ENCODE measurements at places on chromosomes 11 and 22.

DNA sequence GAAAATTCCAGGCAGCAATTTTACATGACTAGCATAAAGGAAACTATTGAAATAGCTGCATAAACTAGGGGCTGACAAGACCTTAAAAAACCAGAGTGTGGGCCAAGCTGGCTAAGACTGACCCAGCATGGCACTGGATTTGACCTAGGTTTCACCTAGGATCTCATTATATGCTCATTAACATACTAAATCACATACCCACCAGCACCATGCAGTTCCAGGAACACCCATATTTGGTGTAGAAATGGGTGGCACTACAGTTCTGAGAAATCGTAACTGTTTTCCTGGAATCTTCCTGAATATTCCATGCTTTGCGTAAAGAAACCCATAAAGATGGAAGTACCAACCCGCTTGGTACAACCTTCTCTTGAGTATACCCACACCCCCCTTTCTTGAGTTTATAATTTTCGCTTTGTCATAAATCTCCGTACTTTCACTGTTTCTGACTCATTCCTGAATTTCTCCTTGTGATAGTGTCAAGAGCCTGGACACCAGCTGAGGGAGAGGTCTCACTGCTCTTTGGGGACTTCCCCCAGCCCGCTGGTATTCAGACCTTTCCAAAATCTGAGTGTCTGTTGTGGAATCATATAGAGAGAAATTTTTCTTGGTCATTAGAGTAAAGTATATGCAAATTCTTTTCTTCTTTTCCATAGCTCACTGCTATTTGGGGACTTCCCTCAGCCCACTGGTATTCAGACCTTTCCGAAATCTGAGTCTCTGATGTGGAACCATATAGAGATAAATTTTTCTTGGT lies 55.1 kb downstream of the MTMR3 start:
- DNase-seq = no peak

DNA sequence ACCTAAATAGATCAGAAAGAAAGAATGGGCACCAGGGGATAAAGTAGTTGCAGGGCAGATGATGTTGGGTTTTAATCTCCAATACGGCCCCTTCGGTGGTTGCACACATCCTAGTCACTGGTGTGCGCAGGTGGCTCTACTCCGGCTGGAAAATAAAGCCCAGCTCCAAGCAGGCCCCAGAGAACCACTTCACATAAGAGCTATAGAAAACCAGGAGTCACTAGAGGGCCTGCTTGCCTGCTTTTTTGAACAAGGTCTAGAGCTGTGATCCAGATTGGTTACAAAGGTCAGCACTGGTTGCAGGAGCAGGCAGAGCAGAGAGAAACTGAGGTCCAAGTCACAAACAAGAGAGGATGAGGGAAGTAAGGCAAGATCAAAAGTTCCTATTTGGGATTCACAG lies 41.5 kb upstream of the MS4A8 start:
- no peak for DNase-seq

DNA sequence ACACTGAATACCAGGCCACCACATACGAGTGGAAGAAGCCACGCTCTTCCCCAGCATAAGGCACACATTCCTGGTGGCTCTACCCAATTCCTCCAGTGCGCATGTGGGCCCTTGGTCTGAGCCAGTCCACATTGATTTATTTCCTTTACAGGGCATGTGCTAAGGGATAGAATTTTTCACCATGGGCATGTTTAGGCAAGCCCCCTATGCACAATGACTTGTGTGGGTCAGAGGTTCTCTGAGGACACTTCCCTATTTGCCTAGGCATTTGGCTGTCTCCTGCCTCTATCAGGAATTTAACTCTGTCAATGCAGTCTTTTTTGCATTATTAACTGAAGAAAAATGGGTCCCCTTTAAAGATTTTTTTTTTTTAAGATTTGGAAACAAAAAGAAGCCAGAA lies 718.1 kb downstream of the NTM start:
- no peak for DNase-seq

GRCh38 chr11:65864706-65865471 lies 4.7 kb downstream of the MUS81 start:
- DNase-seq = no peak

GRCh38 chr22:41920271-41920976 lies 5.5 kb upstream of the SHISA8 start:
- no peak for DNase-seq

DNA sequence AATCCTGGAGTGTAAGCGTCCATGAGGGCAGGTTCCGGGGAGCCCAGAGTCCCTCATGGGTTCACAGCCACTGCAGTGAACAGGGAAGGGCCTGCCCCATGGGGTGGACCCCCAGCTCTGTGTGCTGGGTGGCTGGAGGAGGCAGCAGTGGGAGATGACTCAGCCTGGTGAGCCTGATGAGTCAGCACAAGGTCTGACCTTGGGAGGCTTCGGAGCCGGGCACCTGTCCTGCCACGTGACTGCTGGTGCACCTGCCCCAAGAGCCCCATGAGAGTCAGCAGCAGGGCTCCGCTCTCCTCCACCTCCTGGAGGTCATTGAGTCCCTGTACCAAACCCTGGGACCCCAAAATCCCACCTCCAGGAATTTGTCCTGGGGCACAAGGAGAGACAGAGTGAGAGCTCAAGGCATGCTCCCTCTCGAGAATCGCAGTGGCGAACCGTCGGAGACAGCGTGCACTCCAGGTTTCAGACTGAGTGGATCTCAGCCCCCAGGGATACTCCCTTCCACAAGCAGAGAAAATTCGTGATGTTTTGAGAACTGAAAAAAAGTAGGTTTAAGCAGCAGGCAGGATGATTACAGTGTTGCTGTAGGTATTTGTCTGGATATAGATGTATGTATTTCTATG lies 1221.7 kb downstream of the BRD1 start:
- no peak for DNase-seq

- no peak for DNase-seq
Observed at GRCh38 chr22:21837248-21837979, 30.0 kb downstream of the MAPK1 start.

DNA sequence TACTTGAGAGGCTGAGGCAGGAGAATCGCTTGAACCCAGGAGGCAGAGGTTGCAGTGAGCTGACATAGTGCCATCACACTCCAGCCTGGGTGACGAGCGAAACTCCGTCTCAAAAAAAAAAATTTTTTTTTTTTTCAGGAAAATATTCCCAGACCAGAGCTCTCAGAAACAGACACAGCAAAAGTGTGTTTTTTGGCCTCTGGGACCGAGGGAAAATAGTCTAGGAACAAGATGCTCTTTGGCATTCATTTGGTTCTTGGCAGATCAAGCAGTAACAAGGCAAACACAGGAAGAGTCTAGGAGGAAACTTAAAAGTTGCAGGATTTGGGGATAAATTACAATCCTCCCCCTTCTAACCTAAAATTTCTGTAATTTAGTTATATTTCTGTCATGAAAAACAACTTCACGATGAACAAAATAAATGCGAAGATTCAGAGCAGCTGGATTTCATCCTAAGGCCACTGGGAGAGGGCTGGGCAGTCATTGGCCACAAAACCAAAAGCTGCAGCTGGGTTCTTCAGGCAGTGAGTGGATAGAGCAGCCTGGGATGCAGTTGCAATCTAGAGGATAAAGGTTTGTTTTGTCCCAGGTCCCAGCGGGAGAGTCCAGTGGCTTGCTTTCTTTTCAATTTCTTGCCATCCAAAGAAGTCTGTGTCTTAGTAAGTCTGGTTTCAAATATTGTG lies 19.7 kb downstream of the ATG16L2 start:
- no peak for DNase-seq

GRCh38 chr11:61711498-61711897 lies 31.3 kb downstream of the DAGLA start:
- no peak for DNase-seq

DNA sequence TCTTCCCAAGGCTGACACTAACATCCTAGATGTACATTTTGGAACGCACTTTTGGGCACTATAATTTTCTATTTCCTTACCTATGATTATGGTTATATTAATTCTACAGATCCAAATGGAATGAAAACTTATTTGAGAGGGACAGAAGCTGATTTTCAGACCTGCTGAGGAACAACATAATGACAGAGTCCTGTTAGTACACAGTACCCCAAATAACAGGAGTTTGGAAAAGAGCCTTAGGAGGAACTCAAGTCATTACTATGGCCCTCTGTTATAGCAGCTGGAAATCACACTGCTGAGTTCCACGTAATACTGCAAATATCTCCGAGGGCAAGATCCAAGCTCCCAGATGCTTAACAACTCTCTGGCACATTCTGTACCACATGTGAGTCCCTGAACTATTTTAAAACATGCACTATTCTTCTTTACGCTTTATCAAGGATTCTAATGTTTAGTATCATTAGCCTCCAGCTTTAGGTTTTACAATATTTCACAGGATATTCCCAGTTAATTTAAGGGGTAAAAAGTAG lies 1027.7 kb upstream of the CCDC90B start:
- DNase-seq = no peak

DNA sequence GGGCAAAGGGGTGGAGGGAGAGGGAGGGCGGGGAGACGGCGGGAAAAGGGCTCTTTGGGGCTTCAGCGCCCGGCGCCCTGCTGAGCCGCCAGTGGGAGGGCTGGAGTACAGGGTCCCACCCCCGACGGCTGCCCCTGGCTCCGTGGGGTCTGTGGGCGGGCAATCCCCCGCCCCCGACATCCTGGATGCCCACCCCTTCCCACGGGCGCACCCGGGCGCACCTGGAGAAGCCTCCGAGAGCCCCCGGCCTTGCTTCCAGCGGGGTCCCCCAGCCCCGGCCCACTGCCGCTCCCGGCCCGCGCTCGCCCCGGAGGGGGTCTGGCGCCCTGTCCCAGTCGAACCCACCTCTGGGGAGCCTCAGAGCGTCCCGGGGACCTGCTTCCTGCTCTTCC lies 394 bp downstream of the CHRM4 start:
- no peak for DNase-seq

- no peak for DNase-seq
Observed at GRCh38 chr11:70108250-70108649, 30.1 kb downstream of the ANO1 start.

DNA sequence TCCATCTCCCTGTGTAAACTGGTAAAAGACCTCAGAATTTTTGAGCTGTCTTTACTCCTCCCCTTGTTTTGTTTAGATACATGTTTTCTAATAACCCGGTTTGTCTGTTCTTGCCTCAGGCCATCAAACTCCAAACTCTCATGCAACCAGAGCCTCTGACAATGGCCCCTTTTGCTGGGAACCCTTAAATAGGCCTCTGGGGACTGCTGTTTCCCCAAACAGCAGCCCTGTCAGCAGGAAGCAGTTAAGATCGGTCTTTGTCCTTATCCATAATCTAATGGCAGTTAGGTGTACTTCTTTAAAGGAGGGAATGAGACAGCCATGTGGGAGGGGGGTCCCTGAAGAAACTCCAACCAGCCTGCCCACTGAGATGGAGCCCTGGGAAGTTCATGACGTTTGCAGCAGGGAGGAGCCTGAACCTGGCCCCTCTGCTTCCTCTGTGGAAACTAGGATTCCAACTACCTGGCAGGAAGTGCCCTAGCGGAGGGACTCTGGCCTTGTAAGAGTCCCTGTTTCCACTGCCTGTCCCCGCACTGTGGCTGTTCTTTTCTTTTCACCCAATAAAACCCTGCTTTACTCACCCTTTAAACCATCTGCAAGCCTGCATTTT lies 1354.4 kb downstream of the LRRC4C start:
- DNase-seq = no peak

DNA sequence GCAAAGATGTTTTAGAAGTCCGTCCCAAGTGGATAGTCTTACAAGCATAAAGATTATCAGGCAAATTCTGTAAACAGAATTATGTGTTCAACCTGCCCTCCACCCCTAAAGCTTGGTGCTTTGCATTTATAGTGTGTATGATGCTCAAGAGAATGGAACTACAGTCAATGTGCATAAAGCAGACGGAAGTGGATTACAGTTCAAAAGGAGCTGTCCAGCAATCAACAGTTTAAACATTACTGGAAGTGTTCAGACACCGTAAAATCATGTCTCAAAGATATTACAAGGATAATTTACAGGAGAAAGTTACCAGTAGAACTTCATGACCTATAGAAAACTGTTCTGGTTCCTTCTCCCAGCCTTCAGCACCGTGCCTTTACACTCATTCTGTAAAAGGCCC lies 1.0 kb downstream of the RIC3 start:
- DNase-seq = no peak

DNA sequence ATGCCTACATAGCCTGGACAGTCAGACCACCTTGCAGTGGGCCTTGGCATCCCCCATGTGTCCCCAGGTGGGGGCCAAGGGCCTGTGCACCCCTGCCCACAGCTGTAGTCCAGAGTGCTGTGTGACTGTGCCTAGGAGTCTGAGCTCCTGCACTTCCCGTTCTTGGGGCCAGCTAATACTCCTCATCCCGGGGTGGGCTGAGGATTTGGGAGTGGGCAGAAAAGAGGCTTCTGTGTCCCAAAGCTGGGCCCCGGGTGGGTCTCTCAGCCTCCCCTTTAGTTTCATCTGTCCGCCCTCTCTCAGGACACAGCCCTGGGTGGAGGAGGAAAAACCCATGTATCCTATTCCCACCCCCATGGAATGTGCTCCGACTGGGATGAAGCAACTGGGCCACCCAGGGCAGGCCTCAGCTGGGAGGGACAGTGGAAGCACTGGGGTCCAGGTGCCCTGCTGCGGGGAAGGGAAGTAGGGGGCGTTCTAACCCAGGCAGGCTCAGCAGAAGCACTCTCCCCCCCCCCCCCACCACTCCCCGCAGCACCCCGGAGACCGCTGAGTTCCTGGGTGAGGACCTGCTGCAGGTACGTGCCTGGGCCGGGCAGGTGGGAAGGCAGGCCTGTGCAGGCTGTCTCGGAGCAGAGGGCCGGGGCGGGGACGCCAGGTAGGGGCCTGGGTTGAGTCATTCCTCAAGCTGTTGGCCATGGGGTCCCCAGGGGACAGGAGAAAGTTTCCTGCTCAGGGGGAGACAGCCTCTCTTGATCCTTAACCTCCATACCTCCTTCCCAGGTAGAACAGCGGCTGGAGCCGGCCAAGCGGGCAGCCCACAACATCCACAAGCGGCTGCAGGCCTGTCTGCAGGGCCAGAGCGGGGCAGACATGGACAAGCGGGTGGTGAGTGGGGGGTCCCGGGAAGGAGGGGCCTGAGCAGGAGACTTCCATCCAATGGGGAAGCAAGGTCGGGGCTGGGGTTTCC lies 1.4 kb downstream of the SH3BP1 start:
- no peak for DNase-seq

DNA sequence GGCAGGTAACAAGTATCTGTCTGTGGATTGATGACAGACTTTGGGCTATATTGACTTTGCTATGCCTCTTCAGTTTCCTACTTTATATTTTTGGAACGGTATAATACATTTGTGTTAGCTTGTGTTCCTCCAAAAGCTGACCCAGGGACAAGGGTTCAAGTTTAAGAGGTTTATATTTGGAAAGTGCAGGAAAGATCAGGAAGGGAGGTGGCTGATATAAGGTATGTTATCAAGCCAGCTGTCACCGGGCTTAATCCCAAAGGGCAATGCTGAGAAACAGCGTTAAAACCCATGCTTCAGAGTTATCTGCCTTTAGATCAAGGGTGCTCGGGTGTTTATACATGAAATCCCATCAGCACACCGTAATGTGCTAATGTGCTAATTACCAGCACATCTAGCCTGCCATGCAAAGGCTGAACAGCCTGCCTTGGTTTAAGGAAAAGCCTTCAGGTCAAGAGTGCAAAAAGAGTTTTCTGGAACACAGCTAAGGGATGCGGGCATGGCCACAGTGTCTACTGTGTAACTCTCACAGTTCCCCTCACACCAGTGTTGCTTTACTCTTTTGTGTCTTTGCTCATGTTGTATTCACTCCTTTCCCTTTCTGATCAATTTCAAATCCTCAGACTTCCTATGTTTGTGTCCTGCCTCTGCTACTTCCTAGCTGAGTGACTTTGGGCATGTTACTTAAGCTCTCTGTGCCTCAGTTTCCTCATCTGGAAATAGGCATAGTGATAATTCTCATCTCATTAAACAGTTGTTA lies 77.5 kb downstream of the BDNF start:
- DNase-seq = no peak

- no peak for DNase-seq
Observed at GRCh38 chr22:43176090-43176489, 10.8 kb downstream of the TTLL12 start.

- no peak for DNase-seq
Observed at GRCh38 chr11:65861533-65862183, 1.4 kb downstream of the MUS81 start.
